ENCODE measurements at places on chromosomes 16 and 17.

- peak; percentile 4 for DNase-seq
These were observed 18.1 kb upstream of the DHX40 start for GRCh38 chr17:59547131-59547915.

GRCh38 chr17:74825952-74826719 is 33.5 kb downstream of the GRIN2C start:
- no peak for DNase-seq

GRCh38 chr16:1225051-1225451 is at the start of gene TPSG1:
TSS of gene TPSG1 (minus strand) at chr16:1225268. CDS start at chr16:1225252, 16 bp downstream.
- DNase-seq = no peak

DNA sequence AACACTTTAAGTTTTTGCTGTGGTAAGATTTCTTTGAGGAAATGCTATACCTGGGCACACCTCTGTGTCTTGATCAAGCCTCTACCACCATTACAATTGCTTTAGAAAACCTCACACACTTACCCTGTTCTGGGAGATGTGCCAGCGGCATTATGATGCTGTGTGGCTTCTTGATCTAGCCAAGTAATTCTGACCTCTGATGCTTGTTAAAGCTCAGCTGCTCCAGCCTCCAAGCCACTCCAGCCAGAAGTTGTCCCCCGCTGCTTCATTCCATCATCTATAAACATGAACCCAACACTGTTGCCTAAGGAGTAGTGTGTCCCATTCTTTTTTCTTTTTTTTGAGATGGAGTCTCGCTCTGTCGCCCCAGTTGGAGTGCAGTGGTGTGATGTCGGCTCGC is 60.1 kb downstream of the CYLD start:
- no peak for DNase-seq

DNA sequence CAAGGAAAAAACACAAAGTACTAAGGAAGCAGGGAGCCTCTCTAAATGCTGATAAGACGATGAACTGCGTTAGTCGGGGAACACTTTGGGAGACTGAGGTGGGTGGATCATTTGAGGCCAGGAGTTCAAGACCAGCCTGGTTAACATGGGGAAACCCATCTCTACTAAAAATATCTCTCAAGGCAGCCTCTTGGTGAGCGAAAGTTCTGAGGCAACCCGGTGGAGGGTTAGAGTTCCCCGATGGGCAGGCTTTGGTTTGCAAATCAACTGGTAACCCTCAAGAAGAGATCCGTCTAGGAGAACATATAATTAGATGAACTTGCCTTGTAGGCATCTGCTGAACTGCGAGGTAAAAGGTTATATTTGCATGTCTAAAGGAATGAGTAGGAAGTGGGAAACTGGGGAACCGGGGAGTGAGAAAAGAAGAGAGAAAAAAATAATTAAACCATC is 44.6 kb downstream of the WSB1 start:
- DNase-seq = no peak

DNA sequence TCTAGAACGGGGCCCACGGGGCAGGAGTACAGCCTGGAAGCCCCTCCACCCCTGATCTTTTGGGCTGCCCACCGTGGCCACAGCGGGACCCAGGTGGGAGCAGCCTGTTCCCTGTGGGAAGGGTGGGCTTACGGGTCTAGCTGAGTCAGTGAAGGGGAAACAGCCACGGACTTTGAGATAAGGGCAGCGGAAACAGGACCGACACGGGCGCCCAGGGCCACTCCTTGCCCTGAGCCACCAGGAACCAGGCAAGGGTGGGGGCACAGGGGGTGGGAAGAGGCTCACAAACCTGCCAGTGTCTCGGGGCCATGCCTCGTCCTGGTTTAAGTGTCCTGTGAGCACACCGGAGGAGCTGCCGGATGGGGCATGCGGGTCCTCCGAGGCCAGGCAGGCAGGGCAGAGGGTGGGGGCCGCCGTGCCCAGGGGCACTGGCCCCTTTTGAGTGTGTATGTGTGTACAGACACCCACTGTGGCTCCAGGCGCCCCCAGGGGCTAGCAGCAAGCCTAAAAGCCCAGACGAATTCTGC is 47.6 kb upstream of the PVALEF start:
- DNase-seq = no peak

GRCh38 chr17:9862949-9863348 is 37.2 kb downstream of the GLP2R start:
- no peak for DNase-seq

GRCh38 chr16:78896280-78896679 is 704.3 kb downstream of the MAF start:
- DNase-seq = no peak

DNA sequence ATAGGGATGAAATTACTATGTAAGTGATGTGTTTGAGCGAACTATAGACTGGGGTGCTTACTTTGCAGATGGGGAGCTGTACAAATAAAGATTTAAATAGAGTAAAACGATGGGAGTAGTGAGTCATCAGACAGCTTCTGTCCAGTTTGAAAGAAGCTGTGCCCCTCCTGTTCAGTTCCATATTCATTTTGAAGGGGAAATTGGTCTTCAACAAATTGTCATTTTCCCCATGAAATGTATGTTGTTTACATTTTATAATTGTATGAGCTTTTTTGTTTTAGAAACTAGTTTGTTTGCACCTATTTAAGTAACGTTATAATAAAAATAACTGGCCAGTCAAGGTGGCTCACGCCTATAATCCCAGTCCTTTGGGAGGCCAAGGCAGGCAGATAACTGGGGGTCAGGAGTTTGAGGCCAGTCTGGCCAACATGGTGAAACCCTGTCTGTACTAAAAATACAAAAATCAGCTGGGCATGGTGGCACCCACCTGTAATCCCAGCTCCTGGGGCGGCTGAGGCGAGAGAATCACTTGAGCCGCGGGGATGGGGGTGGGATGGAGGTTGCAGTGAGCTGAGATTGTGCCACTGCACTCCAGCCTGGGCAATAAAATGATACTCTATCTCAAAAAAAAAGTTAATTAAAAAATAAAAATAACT is 20.2 kb downstream of the SEC14L1 start:
- no peak for DNase-seq

- DNase-seq = no peak
These were observed 8.4 kb downstream of the SOST start for GRCh38 chr17:43750153-43750552.

DNA sequence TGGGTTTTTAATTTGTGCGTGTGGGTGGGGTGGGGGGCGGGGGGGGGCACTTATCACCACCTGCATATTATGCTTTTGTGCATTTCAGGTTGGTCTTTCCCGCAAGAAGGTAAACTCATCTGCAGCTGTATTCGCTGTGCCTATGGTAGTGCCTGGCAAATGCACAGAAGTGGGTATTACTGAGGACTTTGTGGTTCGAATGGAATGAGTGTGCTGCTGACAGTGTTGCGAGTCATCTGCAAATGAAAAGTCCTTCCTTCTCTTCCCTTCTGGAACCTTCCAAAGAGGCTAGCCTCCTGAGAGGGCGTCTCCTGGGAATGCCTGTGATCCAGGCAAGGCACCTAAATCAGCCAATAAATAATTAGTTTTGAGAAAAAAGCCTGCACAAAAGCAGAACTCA is 532.9 kb downstream of the MAF start:
- peak; percentile 2 for DNase-seq

GRCh38 chr17:968812-969730 is 10.5 kb downstream of the NXN start:
- DNase-seq = peak; percentile 48

DNA sequence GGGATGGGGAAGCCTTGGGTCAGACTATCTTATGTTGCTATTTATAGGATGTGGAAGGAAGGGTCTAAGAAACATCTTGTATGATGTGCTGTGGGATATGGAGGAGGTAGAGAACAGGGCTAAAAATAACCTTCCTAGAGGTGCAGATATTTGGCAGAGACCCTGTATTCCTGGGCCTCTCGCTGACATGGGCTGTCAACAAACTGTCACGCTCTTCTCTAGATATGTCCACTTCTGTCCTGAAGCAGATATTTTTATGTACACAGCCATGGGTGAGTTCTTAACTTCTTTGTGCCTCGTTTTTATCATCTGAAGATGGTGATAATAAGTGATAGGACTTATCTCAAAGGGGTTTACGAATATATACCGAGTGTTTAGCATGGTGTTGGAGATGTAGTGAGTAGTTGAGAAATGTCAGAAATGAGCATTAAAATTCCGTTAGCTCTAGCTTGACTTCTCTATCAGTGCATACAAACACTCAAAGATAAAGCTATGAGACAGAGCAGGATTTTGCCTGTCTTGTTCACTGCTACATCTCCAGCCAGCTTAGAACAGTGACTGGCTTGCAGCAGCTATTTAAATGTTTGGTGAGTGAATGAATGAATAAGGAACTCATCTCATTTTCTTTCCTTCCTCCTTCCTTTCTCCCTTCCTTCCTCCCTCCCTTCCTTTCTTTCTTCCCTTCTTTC is 2.9 kb upstream of the AQP8 start:
- no peak for DNase-seq

DNA sequence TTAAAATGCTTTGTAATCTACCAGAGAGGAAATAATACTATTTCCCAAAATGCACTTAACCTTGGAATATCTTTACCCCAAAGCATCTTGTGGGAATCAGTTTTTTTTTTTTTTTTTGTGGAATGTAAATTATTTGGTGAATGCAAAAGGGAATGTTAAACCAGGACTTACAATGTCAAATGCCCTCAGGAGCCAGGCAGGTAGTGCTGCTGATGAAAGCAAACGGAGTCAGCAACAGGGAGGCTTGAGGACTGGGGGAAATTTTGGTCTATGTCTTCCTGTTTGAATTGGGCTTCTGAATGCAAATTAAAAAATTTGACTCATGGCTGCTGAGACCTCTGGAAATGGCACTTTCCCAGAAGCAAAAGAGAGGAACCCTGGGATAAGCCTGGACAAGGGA is 96.5 kb upstream of the NLRP1 start:
- DNase-seq = no peak

- DNase-seq = no peak
These were observed 266.0 kb downstream of the ENGASE start for GRCh38 chr17:79340333-79341221.

DNA sequence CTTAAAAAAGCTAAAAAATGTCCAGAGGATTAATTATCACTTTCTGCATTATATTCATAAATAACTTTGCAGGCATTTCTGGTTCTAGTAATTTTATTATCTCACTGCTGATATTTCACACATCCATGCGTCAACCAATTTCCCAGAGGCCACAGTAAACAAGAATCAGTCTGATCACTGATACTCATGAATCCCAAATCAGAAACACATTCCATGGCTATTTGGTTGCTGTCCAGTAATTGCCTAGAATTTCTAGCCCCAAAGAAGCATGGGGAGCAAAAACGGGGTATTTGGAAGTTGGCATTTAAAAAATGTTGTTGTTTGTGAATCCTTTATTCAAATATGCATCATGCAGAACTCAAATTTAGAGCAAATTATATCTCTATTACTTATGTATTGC is 244.8 kb downstream of the CDH8 start:
- peak; percentile 70 for DNase-seq

DNA sequence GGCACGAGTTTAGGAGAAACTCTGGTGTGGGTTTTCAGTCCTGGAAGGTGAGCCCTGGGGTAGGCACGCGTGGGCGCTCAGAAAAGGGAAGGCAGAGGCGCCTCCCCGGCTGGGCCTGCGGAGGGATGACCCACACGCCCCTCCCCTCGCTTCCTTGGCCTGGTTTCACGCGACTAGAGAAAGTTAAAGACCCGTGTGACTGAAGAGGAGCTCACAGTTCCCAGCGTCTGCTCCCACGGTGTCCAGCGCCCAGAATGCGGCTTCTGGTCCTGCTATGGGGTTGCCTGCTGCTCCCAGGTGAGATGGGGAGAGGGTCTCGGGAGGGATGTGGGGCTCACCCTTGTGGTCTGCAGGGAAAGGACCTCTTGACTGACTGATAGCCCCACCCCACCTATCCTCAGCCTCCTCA is at the start of gene CD300LG:
TSS of gene CD300LG (plus strand) at position 214 of the 409 bp plus-strand sequence. CDS start at position 255, 41 bp downstream.
- no peak for DNase-seq

DNA sequence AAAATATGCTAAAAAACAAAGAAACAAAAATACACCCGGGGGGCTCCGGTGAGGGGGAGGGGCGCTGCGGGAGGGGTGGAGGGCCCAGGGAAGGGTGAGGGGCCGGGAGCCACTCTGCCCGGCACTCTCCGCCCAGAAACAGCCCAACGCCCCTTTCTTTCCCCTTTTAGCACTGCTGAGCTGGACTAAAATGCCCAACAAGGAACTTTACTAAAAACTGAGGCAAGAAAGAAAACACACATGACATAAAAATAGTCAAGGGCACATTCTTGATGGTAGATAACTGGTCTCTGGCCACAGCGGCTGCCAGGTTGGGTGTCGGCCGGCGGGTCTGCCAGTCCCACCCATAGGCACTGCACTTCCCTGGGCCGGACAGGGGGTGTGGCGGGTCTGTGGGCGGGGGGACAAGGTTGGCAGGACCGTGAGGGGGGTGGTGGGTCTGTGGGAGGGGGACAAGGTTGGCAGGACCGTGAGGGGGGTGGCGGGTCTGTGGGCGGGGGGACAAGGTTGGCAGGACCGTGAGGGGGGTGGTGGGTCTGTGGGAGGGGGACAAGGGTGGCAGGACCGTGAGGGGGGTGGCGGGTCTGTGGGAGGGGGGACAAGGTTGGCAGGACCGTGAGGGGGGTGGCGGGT is 20.9 kb downstream of the METRNL start:
- no peak for DNase-seq

DNA sequence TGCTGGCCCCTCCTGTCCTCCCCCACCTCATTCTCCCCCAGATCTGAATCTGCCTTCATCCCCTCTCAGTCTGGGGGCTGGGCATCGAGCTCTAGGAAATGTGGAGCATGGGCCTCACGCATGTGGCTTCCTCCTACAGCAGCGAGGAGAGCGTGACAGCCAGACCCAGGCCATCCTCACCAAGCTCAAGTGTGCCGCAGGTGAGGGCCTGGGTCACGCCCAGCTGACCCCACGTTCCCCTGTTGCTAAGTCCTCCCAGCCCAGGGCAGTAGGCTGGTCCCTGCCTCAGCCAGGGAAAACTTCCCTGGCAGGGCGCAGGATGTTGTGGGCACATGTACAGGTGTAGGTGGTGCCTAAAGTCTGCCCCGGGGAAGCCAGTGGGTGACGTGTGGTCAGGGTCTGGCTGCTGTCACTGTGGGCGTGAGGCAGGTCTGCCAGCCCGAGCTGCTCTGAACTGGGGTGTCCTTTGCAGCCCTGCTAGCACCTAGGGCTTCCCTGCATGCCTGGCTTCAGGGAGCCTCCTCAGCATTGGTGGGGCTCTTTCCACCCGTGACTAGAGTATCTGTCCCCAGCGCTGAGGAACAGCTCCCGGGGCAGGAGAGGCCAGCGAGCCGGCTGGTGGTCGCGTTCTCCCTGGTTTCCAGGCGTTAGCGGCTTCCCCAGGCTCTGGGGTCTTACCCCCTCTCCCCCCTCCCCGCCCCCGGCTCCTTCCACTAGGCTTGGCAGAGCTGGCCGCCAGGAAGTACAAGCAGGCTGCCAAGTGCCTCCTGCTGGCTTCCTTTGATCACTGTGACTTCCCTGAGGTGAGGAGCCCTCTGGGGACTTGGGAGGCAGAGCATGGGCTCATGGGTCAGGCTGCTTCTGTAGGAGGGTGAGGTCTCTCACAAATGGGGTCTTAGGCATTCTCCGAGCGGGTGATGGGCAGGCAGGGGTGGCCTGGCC is 3.6 kb downstream of the GPS1 start:
- no peak for DNase-seq

Data from fibroblast of skin of scalp (primary cell).